ENCODE measurements at places on chromosomes 12 and 14.

GRCh38 chr14:22623047-22623446, 21.1 kb downstream of the OR6J1 start:
- no peak for DNase-seq

- no peak for DNase-seq
Measured at GRCh38 chr12:44709166-44709565, 166.9 kb downstream of the NELL2 start.

- DNase-seq, result no peak
Measured at GRCh38 chr12:117140397-117141096, 41.3 kb upstream of the TESC start.

DNA sequence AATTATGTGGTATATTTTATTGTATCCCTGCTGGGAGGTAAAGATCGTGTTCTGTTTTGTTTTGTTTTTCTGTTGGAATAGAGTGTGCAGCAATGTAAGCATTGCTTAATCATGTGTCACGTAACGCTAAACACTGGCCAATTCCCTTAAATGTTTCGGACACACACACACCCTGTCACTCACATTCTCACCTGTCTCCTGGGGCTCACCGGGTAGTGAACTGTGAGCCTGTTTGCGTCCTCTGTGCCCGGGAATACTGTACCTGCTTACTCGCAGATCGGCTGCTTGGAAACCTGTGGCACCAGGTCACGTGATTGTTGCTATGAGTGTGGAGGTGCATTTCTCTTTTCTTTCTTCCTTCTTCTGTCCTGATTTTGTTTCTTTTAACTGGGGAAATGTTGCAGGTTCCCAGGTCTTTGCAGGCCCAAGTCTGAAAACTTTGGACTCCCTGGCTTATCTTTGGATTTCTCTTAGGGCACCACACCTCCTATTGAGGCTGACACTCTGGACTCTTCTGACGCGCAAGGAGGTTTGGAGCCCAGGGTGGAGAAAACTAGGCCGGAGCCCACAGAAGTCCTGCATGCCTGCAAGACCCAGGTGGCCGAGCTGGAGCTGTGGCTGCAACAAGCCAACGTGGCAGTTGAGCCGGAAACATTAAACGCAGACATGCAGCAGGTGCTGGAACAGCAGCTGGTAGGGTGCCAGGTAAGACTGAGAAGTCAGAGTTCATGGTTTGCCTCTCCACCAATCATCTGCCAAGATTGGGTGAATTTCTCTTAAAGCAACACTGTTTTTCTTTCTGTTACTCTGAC, 181.1 kb downstream of the ESR2 start:
- DNase-seq, result no peak

GRCh38 chr14:57512220-57512619, 18.6 kb upstream of the CCDC198 start:
- DNase-seq, result no peak

DNA sequence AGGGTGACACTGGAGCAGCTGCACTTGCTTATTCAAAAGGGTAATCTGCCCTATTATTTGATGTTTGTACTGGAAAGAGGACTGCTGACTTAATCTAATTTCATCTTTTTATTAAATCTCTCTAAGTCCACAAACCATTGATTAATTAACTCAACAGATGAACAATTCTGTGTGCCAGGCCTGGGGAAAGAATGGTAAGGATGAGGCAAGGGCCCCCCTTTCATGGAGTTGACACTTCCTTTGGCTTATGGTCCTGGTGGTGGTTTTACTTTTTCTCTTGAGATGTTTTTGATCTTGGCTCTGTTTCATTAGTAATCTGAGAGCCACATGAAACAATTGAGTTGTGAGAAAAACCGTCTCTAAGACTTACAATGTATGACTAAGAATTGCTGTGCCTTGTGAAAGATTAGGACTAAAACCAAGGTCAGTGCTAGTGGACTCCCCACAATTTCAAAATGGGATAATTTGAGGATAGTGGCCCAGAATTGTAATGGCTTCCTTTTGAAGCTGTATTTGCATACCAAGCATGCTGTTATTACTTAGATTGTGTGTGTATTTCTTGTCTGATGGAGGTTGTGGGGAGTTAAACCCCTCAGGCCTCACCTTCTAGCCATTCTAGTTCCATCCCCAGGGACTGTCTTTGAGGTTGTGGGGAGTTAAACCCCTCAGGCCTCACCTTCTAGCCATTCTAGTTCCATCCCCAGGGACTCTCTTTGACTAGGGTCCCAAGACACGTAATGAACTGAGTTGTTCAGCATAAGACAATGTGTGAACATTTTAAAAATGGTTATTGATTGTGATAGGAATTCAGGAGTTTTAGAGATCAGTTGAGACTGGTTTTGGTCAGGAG, 52.5 kb upstream of the EVL start:
- DNase-seq, result no peak

DNA sequence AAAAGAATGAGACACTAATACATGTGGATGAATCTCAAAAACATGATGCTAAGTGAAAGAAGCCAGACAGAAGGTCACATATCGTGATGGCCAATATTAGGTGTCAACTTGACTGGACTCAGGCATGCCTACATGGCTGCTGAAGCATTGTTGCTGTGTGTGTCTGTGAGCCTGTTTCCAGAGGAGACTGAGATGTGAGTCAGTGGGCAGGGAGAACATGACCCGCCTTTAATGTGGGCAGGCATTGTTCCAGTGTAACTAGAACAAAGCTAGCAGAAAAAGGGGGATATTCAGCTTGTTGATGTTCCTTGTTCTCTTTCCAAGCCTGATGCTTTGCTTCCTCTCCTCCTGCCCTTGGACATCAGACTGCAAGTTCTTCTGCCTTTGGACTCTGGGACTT, 47.6 kb downstream of the DCAF5 start:
- DNase-seq, result no peak

GRCh38 chr14:31122098-31122611, 85.4 kb downstream of the HECTD1 start:
- no peak for DNase-seq

GRCh38 chr12:90410962-90411361, 544.0 kb downstream of the CCER1 start:
- DNase-seq, result no peak

GRCh38 chr12:87967871-87968270, 61.3 kb downstream of the C12orf50 start:
- no peak for DNase-seq

DNA sequence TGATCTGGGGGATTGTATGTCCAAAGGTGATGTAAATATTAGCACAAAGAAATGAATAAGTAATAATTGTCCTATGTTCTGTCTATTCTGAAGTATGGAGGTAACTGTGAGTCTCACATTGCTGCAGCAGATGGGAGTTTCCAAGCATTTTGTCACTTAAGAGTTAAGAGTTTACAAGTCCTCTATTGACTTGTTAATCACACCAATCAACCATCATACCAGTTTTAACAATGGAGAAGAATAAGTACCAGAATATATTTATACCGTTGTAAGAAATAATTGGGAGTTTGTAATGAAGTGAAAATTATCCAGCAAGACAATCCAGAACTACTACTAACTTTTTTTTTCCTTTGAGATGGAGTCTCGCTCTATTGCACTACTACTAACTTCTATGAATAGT, 139.1 kb downstream of the MDGA2 start:
- DNase-seq, result no peak

GRCh38 chr14:75280831-75281653, 2.4 kb downstream of the FOS start:
- DNase-seq, result no peak

- DNase-seq, result no peak
Measured at GRCh38 chr12:84843593-84844144, 68.9 kb downstream of the SLC6A15 start.

DNA sequence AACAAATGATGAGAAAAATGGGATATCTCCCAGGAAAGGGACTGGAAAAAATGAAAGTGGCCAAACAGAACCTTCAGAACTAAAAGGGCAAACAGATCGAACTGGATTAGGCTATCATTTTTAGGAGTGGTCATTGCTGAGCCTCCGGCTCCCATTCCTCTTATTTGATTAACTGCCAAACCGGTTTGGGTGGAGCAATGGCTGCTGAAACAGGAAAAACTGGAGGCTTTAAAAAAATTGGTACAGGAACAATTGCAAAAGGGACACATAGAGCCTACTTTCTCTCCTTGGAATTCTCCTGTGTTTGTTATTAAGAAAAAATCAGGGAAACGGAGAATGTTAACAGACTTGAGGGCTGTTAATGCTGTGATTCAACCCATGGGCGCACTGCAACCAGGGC, 49.7 kb downstream of the TNFAIP2 start:
- DNase-seq, result no peak

GRCh38 chr12:18430425-18431048, 169.2 kb downstream of the PIK3C2G start:
- DNase-seq, result no peak

GRCh38 chr12:91133871-91134270, 22.6 kb upstream of the LUM start:
- no peak for DNase-seq

GRCh38 chr12:89787763-89788162, 79.1 kb upstream of the ATP2B1 start:
- DNase-seq, result no peak

DNA sequence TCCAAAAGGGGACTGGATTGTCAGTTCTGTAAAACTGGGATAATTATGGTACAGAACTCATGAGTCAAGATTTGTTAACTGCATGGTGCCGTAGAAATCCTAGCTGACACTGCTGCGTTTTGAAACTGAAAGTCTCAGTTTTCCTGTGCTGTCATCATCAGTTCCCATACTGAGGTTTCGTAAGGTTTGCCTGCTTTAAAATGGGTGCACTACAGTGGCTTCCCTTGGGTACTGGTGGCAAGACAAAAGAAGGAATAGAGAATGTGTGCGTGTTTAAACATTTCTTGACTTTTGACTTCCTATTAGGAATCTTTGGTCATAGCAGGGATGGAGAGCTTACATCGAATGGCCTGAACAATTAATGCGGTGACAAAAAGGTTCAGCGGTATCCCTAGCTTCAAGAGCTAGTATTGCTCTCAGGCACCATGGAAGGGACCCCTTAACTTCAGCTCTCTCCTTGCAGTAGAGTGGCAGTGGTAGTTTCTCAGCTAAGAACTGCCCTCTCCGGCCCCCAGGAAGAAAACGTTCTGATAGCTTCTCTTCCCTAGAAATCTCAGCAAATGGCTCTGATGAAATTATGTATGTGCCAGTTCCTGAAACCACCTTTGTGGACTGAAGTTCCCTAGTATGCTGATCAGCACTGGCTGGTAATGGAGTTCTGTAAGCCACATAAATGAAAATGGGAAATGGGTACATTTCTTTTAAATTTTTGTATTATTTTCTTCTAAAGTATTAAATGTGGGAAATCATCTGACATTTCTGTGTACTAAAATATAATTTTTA, 28.9 kb downstream of the ANO6 start:
- DNase-seq, result no peak

- no peak for DNase-seq
Measured at GRCh38 chr12:57772429-57773322, at the start of gene EEF1AKMT3. Gene EEF1AKMT3 (plus strand): TSS chr12:57772614. CDS start chr12:57772725, 111 bp downstream.

GRCh38 chr12:64457032-64457431, 5.1 kb downstream of the TBK1 start:
- no peak for DNase-seq

DNA sequence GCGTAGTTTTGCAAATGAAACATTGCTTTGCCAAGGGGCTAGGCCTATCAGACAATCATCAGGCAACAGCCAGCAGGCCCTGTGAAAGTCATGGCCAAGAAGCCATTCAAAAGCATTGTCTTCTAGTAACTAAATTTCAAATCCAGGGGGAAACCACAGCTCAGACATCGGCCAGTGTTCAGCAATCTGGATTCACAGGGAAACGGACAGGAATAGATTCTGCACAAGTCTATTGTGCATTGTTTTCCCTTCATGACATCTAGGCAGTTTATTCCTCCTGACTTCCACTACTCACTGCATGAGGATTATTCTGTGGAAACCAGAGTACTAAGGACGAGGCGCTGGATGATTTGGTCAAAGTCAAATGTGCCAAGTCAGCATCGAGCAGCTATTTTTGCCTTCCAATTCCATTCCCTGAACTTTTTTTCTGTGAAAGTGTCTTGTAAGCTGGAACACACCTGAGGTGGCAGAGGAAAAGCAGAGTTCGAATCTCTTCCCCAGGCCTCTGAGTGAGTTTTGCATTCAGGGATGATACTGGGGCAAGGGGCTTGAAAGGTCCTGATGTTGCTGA, 75.4 kb downstream of the VCPKMT start:
- no peak for DNase-seq

DNA sequence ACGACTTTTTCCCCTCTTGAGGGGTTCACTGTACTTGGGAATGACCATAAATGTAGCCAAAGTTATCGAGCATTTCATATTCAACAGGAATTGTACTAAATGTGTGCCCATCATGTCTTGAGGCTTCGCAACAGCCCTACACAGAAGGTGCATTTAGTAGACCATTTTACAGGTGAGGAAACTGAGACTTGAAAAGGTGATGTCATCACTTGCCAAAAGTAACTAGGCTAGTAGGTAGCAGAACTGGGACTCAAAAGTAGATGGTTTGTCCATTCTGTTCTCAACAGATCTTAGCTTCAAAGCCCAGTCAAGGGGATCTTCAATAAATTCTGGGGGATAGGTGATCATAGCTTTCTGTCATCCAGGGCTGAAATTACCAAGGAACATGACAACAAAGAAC, 782.2 kb downstream of the MED13L start:
- DNase-seq, result no peak

- no peak for DNase-seq
Measured at GRCh38 chr14:51602310-51602709, 49.4 kb upstream of the FRMD6 start.

DNA sequence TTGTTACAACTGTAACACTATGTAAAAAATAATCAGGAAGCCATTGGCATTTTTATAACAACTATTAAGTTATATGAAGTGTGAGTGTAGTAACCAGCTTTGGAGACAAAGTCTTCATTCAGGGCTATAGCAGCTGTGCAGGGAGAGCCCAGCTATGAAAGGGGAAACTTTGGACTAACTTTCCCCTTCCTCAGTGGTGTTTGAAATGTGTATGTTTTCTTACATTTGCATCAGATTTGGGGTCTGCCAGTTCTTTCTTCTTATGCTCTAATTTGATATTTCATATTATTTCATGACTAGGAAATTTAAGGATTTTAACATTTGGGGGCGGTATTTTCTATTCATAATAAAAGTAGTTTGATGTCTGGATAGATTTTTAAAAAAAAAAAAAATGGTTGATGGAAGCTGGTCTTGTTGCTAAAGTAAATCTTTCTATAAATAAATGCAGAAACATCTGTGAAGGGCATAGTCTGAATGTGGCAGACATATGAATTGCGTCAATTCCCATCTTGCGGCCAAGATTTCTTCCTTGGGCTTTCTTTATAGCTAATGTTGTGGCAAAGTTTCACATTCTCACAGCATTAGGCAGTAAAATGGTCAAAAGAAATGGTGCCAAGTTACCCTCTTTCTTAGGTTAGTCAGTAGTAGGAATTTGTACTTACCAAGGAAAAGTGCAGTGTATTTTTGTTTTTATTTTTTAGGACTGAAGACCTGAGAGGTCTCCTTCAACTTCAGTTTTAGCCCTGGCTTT, 35.6 kb downstream of the RASSF8 start:
- no peak for DNase-seq

GRCh38 chr14:80445605-80446004, 234.3 kb upstream of the DIO2 start:
- no peak for DNase-seq

DNA sequence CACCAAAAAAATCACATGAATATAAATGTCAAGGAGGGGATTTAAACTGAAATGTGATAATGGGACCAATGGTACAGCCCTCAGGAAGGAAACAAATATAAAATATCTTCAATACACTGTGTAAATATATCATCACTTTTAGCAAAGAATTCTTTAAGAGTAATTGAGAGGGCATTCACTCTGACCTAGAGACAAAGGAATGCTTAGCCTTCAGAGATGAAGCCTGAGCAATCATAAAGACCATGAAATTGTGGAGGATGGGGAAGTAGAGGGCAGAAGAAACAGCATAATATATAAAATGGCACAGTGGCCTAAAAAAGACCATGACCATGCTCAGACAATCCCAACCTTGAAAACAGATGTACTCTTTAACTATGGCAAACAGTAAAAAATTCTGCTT, 20.4 kb downstream of the YAF2 start:
- no peak for DNase-seq
